Endothelial cell (in vitro differentiated cells): ENCODE measurements at places on chromosomes 12 and 14. TPM values are rescaled to one million over a fixed set of nuclear protein-coding genes. Genes with fewer than 3 reads are reported as not detected.

- H3K4me1 ChIP-seq: no peaks in the 10 kb centered on the region
- no peak for DNase-seq
- no peak overlapping the region for H3K4me3 ChIP-seq
Measured at GRCh38 chr14:96077983-96078624, 38.9 kb downstream of the C14orf132 start.

The ALDH1L2 gene
- total RNA-seq: 1.4 TPM

GRCh38 chr12:89384807-89385206 lies 32.5 kb upstream of the DUSP6 start:
- H3K27ac ChIP-seq: no peak overlapping the region
- no peaks in the 10 kb centered on the region for H3K36me3 ChIP-seq
- peaks cover 41% of the 10 kb centered on the region for H3K4me1 ChIP-seq
- H3K4me3 ChIP-seq: no peak overlapping the region
- DNase-seq: no peak
- peaks cover 3% of the 10 kb centered on the region for H3K27me3 ChIP-seq

DNA sequence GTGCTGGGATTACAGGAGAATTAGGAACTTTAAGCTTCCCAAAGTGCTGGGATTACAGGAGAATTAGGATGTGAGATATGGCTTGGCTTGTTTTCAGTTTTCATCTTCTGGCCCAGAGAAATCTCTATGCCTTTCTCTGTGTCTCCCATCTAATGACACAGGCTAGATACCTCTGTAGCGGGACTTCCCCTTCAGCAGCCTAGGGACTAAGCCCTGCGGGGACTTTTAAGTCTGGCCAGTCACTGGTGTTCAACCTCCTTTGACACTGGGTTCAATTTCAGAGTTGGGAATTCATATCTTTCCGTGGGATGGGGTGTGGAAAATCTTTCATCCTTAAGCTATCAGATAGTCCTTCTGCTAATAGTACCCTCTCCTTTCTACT lies 6.2 kb downstream of the RFC5 start:
- peaks cover 2% of the 10 kb centered on the region for H3K4me1 ChIP-seq
- H3K27me3 ChIP-seq: peaks cover 9% of the 10 kb centered on the region
- no peak overlapping the region for H3K4me3 ChIP-seq
- H3K36me3 ChIP-seq: peaks cover 16% of the 10 kb centered on the region
- H3K27ac ChIP-seq: no peak overlapping the region
- no peak for DNase-seq

GRCh38 chr12:26028953-26029735 lies 70.7 kb downstream of the RASSF8 start:
- H3K4me3 ChIP-seq: no peak overlapping the region
- no peak overlapping the region for H3K27ac ChIP-seq
- H3K36me3 ChIP-seq: no peaks in the 10 kb centered on the region
- H3K27me3 ChIP-seq: peaks cover 3% of the 10 kb centered on the region

GRCh38 chr14:90483571-90483974 lies 86.7 kb downstream of the CALM1 start:
- no peak for DNase-seq
- H3K36me3 ChIP-seq: no peaks in the 10 kb centered on the region
- no peak overlapping the region for H3K4me3 ChIP-seq
- peaks cover 10% of the 10 kb centered on the region for H3K4me1 ChIP-seq
- H3K27ac ChIP-seq: no peak overlapping the region

The DPPA3 gene
- 0.26 TPM for total RNA-seq

GRCh38 chr12:76124456-76124855 lies 40.0 kb upstream of the NAP1L1 start:
- H3K4me3 ChIP-seq: no peak overlapping the region
- peaks cover 7% of the 10 kb centered on the region for H3K4me1 ChIP-seq
- no peaks in the 10 kb centered on the region for H3K36me3 ChIP-seq
- H3K27ac ChIP-seq: no peak overlapping the region
- no peaks in the 10 kb centered on the region for H3K27me3 ChIP-seq

DNA sequence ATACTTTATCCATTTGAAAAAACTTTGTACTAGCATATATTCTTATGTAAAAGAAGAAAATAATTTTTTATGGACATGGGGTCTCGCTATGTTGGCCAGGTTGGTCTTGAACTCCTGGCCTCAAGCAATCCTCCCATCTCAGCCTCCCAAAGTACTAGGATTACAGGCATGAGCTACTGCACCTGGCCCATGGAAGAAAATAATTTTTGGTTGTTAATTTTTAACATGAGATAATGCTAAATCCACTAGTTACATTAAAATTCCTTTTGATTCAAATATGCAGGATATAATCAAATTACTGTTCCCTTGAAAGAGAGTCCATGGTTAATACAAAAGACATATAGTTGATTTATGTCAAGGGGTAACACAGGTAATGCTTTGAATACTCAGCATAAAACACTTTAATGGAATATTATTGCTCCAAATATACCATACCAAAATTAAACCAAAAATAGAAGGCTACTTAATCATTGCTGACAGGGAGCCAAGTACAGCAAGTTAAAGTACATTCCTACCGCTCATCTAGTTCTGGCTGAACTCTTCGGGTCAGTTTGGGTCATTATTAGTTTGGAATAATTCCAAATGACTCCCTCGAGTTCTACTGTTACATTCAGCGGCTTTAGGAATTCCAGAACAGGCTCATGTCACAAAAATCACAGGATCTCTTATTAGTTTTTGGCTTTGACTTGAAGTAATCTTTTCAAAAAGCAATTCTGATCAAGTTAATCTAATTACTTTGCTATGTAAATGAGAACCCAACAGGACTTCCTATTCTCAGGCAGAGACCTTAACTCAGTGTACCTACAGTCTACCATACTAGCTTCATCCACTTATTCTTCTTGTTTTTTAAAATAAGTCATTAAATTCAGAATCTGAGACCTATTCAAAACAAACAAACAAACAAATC lies 6.1 kb downstream of the SOS2 start:
- H3K36me3 ChIP-seq: peaks cover under 1% of the 10 kb centered on the region
- H3K4me3 ChIP-seq: no peak overlapping the region
- H3K27me3 ChIP-seq: no peaks in the 10 kb centered on the region
- no peak overlapping the region for H3K27ac ChIP-seq

The CLEC14A gene
- 5.1 TPM for total RNA-seq

The TRHDE gene
- 0.54 TPM for total RNA-seq

DNA sequence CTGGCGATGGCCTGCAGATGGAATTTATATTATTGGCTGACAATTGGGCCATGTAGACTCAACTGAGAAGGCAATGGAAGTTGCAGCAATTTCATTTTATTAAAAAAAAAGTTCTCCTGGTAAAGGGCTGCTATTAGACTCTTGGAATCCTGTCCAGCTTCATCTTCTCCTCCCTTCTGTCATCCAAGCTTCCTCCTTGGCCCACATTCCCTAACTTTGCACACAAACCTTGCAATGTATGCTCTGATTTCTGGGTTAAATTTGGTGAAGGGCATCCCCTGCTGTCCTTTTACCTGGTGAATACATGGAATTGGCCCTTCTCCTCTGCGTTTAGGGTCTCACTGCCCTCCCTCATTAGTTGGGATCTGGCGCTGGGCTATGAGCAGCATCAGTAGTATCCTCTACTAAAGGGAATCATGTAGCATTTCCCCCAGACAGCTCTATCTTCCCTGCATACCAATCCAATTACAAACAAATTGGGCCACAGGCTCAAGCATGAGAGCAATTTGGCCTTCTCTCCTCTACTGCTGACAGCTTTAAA lies 336.9 kb downstream of the BMP4 start:
- no peak for DNase-seq
- no peak overlapping the region for H3K4me3 ChIP-seq
- no peak overlapping the region for H3K27ac ChIP-seq
- H3K27me3 ChIP-seq: no peaks in the 10 kb centered on the region
- no peaks in the 10 kb centered on the region for H3K36me3 ChIP-seq
- H3K4me1 ChIP-seq: no peaks in the 10 kb centered on the region

DNA sequence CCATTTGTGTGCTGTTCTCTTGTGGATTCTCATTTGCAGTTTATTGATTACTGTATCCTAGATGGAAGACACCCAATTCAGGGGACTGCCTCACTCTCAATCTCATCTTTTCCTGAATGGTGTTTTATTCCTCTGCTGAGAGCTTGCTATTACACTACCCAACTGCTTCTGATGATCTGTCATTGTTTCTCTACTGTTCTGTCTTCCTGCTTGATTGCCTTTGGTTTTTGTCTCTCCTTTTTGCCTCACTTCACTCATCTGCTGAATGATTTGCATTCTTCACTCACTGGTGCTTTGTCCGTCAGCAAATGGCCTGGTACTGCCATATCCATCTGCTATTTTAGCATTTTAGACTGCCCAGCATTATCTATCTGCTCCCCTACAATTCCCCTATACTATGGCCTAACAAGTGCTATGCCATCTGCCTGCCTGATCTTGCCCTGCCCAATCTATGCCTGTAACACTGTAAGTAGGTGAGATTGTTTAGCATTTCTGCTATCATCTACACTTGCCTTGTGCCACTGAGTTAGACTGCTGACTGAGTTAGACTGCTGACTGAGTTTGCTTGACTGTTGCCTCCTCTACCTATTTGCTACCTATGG lies 335.1 kb downstream of the GPHN start:
- no peak for DNase-seq
- peaks cover 6% of the 10 kb centered on the region for H3K4me1 ChIP-seq
- H3K27me3 ChIP-seq: peaks cover 3% of the 10 kb centered on the region
- no peak overlapping the region for H3K4me3 ChIP-seq
- H3K27ac ChIP-seq: no peak overlapping the region

GRCh38 chr14:100735271-100735670 lies 8.6 kb downstream of the DLK1 start:
- H3K27ac ChIP-seq: no peak overlapping the region
- no peaks in the 10 kb centered on the region for H3K36me3 ChIP-seq
- no peak overlapping the region for H3K4me3 ChIP-seq

DNA sequence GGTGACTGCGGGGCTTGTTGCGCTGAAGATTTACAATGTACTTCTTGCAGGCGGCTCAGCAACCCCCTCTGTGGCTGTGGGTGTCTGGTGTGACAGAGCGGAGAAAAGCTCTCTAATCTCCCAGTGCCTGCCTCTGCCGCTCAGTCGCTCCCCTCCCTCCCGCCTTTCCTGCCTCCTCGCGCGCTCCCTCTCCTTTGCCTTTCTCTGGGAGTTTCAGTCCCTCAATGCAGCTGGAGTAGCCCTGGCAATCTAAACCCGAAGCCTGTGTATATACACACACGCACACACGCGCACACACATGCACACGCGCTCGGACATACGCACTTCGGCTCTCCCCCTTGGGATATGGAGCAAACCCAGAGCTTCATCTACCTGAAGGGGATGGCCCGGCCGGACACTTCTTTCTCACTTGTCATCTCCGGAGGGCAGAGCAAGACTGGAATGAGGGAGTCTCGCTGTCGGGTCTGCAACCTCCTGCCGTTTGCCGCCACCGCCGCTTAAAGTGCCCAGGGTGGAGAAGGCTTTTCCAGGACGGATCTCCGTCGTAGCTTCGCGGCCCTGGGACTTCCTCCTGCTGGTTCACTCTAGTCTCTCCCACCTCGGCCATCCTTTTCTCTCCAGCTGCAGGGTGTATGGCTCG lies 599 bp upstream of the TRHDE start:
- peak overlapping the region; percentile 91 for H3K4me3 ChIP-seq
- H3K36me3 ChIP-seq: no peaks in the 10 kb centered on the region
- no peaks in the 10 kb centered on the region for H3K4me1 ChIP-seq
- DNase-seq: peak; percentile 56
- peaks cover 20% of the 10 kb centered on the region for H3K27me3 ChIP-seq

DNA sequence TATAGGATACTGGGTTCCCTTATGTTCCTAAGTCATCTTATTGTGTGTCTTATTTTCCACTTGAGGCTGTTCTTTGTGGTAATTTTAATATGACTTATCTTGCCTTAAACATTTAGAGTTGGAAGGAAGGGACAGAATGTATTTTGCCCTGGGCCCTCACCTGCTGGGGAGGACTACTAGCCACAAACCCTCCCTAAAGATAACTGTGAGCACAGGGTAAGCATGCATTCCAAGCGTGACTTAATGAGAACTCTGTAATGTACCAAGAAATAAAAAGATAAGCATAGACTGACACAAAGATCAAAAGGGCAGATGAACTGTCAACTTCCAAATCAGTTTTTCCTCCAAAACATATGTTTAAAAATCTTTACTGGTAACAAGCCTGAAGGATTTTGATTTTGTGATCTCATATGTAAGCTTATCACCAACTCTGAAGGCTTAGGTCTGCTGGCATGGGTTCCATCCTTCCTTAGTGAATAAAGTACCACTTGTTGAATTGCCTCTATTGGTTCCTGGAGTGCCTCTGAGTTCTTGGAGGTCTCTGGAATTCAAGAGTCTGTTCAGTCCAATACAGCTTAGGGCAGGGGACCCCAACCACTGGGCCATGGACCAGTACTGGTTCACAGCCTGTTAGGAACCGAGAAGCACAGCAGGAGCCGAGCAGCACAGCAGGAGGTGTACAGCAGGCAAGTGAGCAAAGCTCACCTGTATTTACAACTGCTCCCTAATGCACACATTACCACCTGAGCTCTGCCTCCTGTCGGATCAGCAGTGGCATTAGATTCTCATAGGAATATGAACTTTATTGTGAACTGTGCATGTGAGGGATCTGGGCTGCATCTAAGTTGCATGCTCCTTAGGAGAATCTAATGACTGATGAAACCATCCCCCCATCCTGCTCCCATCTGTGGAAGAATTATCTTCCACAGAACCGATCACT lies 29.8 kb upstream of the NFYB start:
- no peaks in the 10 kb centered on the region for H3K36me3 ChIP-seq
- H3K27ac ChIP-seq: no peak overlapping the region
- H3K4me1 ChIP-seq: no peaks in the 10 kb centered on the region

The HOXC12 gene
- total RNA-seq: 1.3 TPM

The CFAP54 gene
- 2.5 TPM for total RNA-seq

GRCh38 chr12:26717757-26718156 lies 115.2 kb downstream of the ITPR2 start:
- no peak overlapping the region for H3K27ac ChIP-seq
- peaks cover 4% of the 10 kb centered on the region for H3K4me1 ChIP-seq
- no peaks in the 10 kb centered on the region for H3K27me3 ChIP-seq

DNA sequence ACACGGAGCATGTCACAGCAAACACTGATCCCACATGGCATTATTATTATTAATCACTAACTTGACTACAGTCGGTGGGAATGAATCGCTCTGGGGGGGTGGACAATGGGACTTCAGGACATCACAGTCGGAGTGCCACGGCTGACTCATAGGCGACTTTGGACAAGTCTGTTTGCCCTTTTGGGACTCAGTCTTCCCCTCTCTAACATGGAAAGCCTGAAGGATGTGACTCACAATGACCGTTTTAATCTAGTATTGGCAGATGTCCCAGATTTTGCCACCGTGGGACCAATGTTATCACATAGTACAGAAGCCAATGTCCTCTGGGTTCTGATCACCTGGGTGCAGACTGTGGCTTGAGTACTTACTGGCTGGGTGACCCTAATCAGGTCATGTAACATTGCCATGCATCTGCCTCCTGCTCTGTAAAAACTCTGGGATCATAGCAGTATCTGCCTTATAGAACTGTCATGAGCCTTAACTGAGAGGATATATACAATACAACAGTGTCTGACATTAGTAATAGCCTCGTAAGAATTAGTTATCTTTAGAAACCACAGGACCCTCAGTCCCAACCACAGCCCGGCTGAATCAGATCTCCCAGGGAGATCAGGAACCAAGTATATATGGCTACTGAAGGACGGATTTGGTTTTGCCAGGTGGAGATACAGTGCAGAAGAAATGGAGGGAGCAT lies 362.6 kb downstream of the BCL11B start:
- H3K27me3 ChIP-seq: peaks cover 1% of the 10 kb centered on the region
- no peak for DNase-seq
